ENCODE measurements at places on chromosomes 5 and 9. TPM values are rescaled to one million over a fixed set of nuclear protein-coding genes. Genes with fewer than 3 reads are reported as not detected.
A peak's percentile ranks its signal among the peaks of the same experiment; 100 is the strongest.

DNA sequence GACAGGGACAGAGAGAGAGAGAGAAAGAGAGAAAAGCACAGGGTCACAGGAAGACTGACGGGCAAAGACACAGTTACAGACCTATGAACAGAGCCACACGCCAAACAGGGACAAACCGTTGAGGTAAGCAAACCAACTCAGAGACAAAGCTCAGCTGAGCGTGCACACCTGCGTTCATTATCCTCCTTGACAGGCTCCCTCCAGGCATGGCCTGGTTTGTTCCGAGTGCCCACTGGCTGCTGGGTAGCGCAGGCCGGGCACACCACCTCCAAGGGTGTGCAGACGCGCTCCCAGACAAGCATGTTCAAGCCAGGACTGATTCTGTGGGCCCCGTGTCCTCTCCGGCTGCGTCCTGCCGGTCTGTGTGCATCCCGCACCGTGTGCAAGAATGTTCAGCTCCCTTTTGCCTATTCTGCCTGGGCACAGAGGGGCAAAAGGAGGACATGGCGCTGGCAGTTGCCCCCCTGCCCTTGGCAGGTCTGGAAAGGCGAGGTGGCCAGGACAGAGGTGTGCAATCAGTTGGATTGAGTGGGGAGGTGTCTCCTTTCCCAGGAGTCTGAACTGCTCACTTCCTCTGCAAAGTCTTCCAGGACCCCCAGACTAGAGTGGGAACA, 467 bp upstream of the SMIM32 start:
- DNase-seq: no peak

The APBA1 gene
- 5.9 TPM for total RNA-seq

- peak; percentile 74 for DNase-seq
Measured at GRCh38 chr5:110951373-110951791, 120.1 kb upstream of the TSLP start.

The PRR7 gene
- total RNA-seq: 9.9 TPM

- peak; percentile 21 for DNase-seq
Measured at GRCh38 chr9:129619787-129620668, 873 bp downstream of the C9orf50 start.

The KLF4 gene
- 3.2 TPM for total RNA-seq

The INSYN2B gene
- total RNA-seq: 0.10 TPM
